ENCODE measurements at places on chromosomes 13 and 19. TPM values are rescaled to one million over a fixed set of nuclear protein-coding genes. Genes with fewer than 3 reads are reported as not detected.

DNA sequence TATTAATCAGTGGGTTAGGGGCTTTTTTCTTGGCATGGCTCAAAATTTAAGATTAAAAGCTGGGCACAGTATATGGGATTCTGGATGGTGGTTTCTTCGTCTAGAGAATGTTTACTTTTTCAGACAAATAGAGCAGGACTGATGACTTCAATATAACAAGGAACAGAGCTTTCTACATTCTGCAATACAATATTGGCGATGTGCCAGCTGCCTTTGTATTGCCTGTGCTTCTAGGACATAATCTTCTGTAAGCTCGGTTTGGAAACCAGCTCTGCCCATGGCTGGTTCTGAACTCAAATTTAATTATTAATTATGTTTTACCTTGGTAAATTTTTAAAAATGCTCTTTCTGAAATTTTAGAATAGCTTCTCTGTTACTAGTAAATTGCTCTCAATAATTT is 139.1 kb upstream of the TRPC4 start:
- no peak for DNase-seq

DNA sequence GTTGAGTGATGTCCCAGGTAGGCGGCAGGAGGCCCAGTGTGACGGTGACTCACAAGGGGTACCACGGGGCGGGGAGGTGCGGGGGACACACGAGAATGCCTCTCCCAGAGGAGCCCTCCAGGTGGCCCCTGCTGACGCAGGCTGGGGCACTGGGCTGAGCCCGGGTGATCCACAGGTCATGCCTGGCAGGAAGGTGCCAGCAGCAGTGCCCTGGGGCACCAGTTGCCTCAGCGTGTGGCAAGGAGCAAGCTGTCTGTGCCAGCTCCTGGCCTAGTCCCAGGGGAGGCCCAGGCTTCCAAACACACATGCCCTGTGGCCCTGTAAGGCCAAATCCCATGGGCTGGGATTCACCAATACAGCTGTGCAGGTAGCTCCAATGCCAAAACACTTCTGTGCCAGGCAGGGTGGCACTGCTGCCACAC is 28.0 kb downstream of the AKT2 start:
- peak; percentile 47 for DNase-seq

- no peak for DNase-seq
These were observed at the start of gene C19orf67 for GRCh38 chr19:14085309-14085995. C19orf67 (minus strand) TSS chr19:14085783; CDS start chr19:14085627, 156 bp downstream.

KIRREL2 gene
- total RNA-seq = 1.0 TPM

GRCh38 chr13:74061926-74062595 is 72.1 kb downstream of the KLF12 start:
- no peak for DNase-seq

GRCh38 chr19:38915329-38916321 is 3.6 kb upstream of the CCER2 start:
- no peak for DNase-seq

DNA sequence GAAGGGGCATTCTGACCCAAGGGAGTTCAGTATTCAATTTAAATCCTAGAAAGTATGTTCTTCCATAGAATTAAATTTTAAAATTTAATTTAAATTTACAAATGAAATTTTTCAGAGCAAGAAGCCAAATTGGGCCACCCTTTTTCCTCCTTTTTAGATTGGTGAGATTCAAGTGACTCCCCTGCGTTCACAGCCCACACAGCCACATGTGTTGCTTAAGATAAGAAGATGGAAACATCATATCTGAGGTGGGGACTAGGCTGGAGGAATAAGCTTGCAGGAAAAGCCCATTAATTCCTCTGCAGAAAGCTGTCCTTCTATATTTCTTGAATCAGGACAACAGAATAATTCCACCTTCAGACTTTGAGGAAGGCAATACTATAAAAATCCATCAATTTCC is 392.7 kb upstream of the ZNF507 start:
- no peak for DNase-seq

GRCh38 chr19:43820098-43820883 is 6.8 kb upstream of the ZNF283 start:
- DNase-seq = no peak

DNA sequence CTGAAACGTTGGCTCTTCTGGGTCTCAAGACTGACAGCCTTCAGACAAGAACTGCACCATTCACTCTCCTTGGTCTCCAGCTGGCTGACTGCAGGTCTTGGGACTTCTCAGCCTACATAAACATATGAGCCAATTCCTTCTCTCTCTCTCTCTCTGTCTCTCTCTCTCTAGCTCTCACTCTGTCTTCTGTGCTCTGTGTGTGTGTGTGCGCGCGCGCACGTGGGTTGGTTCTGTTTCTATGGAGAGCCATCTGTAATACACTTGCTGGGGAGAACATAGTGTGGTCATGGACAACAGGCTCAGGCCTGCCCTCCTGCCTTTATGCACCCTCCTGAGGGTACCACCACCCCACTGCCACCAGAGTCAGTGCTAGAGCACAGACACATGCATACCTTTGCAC is 13.7 kb upstream of the SERPINE3 start:
- no peak for DNase-seq

- no peak for DNase-seq
These were observed 1722.7 kb downstream of the SLITRK5 start for GRCh38 chr13:89393758-89394304.

GRCh38 chr13:66748712-66749111 is 481.4 kb downstream of the PCDH9 start:
- DNase-seq = no peak

DNA sequence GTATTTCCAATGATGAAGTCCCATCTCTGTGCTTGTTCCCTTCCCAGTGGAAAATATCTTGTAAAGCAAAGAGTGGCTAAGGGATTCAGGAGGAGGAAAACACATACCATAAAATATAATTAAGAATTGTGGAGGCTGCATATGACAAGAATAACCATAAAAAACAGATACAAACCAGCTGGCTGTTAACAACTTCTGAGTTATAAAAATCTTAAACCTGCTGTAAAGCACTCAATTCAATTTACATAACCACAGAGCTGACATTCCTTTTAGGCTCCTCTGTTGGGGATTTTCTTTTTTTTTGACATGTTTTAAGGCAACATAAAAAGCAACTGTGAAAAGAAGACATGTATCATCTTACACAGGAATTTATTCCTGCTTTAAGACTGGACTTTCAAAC is 207.6 kb downstream of the DACH1 start:
- no peak for DNase-seq

TICAM1 gene
- 19.2 TPM for total RNA-seq

Measured in kidney epithelial cell (primary cell).